ENCODE measurements at places on chromosomes 11 and 22. TPM values are rescaled to one million over a fixed set of nuclear protein-coding genes. Genes with fewer than 3 reads are reported as not detected.

GRCh38 chr11:70421123-70421522 is 22.8 kb downstream of the CTTN start:
- H3K4me1 ChIP-seq: peaks cover 9% of the 10 kb centered on the region
- H3K36me3 ChIP-seq: peaks cover 3% of the 10 kb centered on the region
- H3K27ac ChIP-seq: no peak overlapping the region
- no peaks in the 10 kb centered on the region for H3K27me3 ChIP-seq

DNA sequence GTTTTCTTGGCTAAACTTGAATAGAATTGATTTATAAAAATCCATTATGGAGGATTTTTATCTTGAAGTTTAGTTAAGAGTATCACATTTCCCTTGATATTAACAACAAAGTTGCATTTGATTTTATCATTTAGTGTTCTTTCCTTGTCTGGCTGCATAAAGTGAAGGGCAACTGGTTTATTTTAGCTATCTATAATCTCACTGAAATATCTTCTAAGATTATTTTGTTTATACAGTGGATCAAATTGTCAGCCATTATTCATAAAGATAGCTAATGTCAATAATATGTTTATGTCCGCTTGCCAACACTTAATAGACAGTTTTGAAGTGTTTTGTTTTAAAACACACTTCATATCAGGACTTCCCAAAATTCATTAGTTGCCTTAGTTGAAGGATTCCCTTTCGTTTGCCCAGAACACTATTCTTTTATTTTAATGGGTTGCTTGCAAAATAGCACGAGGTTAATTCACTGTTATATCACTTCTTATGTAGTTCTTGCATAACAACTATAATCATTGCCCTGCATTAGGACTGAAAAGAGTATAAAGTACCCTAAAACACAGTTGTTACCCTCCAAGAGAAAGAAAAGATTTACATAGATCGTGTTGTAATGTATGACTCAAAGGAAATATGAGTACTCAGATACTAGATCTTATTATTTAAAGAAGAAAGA is 73.0 kb downstream of the MSANTD4 start:
- H3K27ac ChIP-seq: no peak overlapping the region
- no peaks in the 10 kb centered on the region for H3K4me1 ChIP-seq
- H3K4me3 ChIP-seq: no peak overlapping the region
- no peak for DNase-seq
- H3K36me3 ChIP-seq: no peaks in the 10 kb centered on the region

DNA sequence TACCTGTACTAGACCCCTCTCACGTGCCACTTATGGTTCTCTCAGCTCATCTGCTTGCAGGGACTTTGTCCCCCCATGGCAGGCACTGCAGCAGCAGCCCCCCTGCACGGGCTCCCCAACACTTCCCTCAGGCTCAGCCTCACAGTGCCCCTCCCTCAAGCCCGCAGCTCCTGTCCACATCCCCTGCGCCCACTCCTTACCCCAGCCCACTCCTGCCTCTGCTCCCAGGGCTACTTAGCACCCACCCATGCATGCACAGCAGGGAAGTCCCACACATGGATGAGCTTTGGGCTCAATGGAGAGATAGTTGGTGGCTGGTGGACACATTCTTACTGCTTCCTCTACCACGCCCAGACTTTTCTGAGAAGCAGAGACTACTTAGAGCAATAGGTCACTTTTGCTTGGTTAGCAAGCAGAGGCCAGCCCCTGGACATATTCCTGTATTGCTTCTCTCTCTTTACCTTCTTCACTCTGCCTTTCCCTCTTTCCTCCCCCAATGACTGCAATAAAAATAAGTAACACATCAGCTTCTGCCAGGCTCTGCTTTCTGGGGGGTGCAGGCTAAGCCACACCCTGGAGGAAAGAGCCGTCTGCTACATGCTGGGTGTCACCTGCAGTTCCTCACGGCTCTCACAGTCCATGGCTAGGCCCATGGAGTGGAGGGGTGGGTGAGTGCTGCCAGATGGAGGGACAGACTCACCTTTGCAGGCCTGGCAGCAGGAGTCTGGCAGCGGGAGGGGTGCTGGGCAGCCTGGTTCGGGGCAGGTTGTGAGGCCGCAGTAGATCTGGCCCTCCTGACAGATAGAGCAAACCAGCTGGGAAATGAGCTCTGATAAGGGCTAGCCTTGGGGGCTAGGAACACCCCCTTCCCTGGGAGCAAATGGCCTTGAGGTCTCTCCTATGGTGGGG is 23.4 kb downstream of the CHRDL2 start:
- DNase-seq: no peak
- H3K4me1 ChIP-seq: no peaks in the 10 kb centered on the region
- no peak overlapping the region for H3K27ac ChIP-seq
- H3K27me3 ChIP-seq: no peaks in the 10 kb centered on the region

GRCh38 chr22:46039535-46039934 is 62.6 kb upstream of the WNT7B start:
- no peak for DNase-seq
- peaks cover 39% of the 10 kb centered on the region for H3K4me1 ChIP-seq
- no peak overlapping the region for H3K27ac ChIP-seq
- H3K4me3 ChIP-seq: no peak overlapping the region
- H3K27me3 ChIP-seq: no peaks in the 10 kb centered on the region
- H3K36me3 ChIP-seq: no peaks in the 10 kb centered on the region

The RPL3 gene
- total RNA-seq: 3,380 TPM

DNA sequence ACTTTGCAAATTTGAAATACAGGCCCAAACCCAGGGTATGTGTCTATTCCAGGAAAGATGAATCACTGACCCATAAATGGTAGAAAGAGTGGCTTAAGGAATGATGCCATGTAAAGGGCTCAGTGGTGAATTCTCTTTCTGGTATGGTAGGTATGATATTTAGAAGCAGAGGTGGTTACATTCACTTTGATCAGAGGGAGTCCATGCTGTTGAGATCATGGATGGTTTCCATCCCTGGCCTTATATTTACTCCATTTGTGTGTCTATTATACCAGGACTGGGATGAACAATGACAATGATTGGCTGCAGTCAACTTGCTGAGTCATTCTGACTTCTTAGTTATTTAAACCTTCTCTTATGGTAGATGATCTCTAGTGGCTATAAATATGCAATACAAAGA is 419.8 kb upstream of the LRRC4C start:
- no peak for DNase-seq
- H3K4me1 ChIP-seq: no peaks in the 10 kb centered on the region
- H3K27me3 ChIP-seq: no peaks in the 10 kb centered on the region
- H3K36me3 ChIP-seq: no peaks in the 10 kb centered on the region
- H3K27ac ChIP-seq: no peak overlapping the region

GRCh38 chr11:36411202-36411640 is 98.9 kb downstream of the TRAF6 start:
- peak; percentile 13 for DNase-seq
- no peak overlapping the region for H3K4me3 ChIP-seq
- H3K27me3 ChIP-seq: no peaks in the 10 kb centered on the region
- peaks cover 2% of the 10 kb centered on the region for H3K36me3 ChIP-seq

DNA sequence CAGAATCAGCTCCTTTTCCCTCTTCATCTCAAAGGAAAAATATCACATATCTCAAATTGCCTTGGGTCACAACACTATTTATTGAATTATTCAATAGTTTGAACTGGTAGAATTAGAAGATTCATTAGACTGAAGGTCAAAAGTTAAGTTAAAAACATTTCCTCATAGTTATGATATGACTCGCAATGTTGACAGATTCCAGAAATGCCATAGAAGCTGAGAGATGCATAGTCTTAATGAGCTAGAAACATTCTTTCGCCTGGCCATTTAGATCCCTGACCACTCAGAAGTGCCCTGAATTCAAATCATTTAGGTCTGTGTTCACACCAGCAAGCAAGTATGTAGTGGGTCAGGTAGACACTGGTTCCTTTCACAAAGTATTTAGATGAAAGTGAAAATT is 44.4 kb downstream of the FAT3 start:
- no peak overlapping the region for H3K27ac ChIP-seq
- no peaks in the 10 kb centered on the region for H3K36me3 ChIP-seq
- no peak overlapping the region for H3K4me3 ChIP-seq
- DNase-seq: no peak

- peaks cover 31% of the 10 kb centered on the region for H3K27me3 ChIP-seq
- DNase-seq: no peak
- no peak overlapping the region for H3K27ac ChIP-seq
Observed at GRCh38 chr11:107931206-107931605, 3.0 kb downstream of the RAB39A start.

The BMAL1 gene
- total RNA-seq: 29.6 TPM

The IGLL5 gene
- total RNA-seq: not detected

- no peak overlapping the region for H3K4me3 ChIP-seq
- H3K27ac ChIP-seq: no peak overlapping the region
- no peaks in the 10 kb centered on the region for H3K4me1 ChIP-seq
- no peaks in the 10 kb centered on the region for H3K36me3 ChIP-seq
- DNase-seq: no peak
Observed at GRCh38 chr11:109112821-109113280, 309.1 kb upstream of the C11orf87 start.

All from activated T-cell treated with anti-CD3 and anti-CD28 coated beads, Interleukin-2, amount 50 U/mL, for 72 hours (primary cell).